ENCODE measurements at places on chromosomes 5 and 9.

GRCh38 chr5:23208959-23209431 lies 298.4 kb upstream of the PRDM9 start:
- DNase-seq = no peak

DNA sequence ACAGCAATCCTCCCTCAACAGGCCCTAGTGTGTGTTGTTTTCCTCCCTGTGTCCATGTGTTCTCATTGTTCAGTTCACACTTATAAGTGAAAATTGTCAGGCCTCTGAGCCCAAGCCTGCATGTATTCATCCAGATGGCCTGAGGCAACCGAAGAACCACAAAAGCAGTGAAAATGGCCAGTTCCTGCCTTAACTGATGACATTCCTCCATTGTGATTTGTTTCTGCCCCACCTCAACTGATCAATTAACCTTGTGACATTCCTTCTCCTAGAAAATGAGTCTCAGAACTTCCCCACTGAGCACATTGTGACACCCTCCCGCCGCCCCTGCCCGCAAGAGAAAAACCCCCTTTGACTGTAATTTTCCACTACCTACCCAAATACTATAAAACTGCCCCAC lies 17.4 kb upstream of the TRPC7 start:
- DNase-seq = no peak

DNA sequence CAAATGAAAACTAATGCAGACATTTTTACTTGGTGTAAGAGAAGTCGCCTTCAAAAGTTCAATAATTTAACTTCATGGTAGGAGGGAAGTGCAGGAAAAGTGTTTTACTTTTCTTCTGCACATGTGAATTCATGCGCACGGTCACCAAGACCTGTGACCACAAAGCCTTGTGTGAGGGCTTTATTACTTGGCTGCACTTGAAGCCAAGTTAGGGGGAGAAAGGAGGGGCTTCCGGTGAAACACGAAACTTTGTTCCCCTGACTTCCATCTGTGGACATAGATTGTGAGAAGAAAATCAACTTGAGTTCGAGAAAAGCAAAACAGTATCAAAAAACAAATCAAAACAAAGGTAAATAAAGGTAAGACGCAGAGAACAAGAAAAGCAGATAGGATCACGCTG lies 239.9 kb downstream of the ROR2 start:
- DNase-seq = no peak

GRCh38 chr9:96168882-96169281 lies 133.1 kb downstream of the HSD17B3 start:
- DNase-seq = no peak

GRCh38 chr9:32431940-32432555 lies 47.6 kb downstream of the ACO1 start:
- DNase-seq = no peak

DNA sequence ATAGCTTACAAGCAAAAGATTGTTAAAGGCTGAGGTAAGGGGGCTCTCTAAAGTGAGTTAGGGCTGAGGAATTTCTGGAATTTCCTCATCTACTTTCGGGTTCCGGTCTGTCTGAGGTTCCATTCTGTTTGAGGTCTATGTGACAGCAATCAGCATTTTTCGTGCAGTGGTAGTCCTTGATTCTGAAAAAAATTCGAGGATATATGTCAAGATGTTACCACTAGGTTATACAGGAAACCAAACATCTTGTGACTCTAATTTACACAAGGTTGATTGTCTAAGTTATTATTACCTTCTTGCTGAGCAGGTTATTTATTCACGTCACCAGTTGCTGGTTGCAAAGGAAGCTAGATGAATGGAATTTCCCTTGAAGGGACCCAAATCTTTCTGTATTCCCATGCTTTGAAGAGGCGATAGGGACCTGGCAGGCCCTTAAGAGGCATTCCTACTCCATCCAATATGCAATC lies 35.2 kb downstream of the RLN2 start:
- no peak for DNase-seq

DNA sequence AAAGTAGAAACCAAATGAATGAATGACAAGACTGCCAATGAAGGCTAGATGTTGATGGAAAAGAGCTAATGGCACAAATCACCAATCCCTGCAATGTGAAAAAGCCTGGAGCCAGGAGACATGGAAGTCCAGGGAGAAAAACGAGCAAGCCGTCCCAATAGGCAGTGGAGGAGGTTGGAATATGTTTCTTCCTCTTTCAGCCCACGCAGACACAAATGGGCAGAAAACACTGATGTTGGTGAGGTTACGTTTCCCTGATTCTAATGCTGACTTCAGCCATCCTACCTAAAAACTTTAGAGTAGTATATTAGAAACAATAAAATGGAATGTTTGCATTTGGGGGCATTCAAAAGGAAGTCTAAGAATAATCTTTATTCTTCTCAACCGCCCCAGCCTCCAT lies 23.9 kb upstream of the KIF2A start:
- no peak for DNase-seq

GRCh38 chr9:98925956-98926355 lies 17.8 kb upstream of the COL15A1 start:
- DNase-seq = no peak

GRCh38 chr5:79562351-79563246 lies 48.7 kb upstream of the HOMER1 start:
- DNase-seq = no peak

DNA sequence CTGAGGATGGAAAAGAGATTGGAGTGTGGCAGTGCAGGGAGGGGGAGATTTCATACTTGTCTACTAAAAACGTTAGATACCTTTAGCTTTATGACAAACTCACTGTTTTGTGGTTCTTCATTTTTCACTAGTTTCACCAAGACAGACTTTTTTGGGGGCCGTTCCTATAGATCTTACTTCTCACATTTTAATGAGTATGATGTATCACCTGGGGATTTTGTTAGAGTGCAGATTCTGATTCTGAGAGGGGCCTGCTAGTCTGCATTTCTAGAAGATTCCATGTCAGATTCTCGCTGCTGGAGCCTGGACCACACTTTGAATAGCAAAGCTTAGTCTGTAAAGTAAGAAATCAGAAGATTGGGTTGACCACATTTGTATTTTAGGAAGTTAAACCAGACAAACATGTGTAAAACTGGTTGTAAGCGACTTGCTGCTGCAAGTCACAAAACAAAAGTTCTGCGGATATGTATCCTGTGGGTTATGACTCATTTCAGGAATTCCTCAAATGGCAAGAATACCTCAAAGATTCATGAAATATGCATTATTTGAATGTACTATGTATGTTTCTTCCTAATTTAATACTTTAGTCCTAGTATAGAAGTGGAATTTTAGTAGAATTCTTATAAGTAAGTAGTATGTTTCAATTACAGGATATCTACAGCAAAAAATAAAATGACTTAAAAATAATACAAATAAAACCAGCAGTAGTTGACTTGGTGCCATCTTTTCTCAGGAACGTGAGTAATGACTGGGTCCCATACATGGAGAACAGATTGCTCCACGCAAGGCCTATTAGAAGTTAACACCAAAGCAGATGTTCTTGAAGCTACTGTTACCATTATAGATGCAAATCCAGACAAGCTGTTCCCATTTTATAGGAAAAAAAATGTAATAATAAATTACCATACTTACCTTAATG lies 27.8 kb downstream of the NFIL3 start:
- DNase-seq = no peak

- no peak for DNase-seq
Observed at GRCh38 chr5:172078726-172079345, 72.4 kb upstream of the FBXW11 start.

DNA sequence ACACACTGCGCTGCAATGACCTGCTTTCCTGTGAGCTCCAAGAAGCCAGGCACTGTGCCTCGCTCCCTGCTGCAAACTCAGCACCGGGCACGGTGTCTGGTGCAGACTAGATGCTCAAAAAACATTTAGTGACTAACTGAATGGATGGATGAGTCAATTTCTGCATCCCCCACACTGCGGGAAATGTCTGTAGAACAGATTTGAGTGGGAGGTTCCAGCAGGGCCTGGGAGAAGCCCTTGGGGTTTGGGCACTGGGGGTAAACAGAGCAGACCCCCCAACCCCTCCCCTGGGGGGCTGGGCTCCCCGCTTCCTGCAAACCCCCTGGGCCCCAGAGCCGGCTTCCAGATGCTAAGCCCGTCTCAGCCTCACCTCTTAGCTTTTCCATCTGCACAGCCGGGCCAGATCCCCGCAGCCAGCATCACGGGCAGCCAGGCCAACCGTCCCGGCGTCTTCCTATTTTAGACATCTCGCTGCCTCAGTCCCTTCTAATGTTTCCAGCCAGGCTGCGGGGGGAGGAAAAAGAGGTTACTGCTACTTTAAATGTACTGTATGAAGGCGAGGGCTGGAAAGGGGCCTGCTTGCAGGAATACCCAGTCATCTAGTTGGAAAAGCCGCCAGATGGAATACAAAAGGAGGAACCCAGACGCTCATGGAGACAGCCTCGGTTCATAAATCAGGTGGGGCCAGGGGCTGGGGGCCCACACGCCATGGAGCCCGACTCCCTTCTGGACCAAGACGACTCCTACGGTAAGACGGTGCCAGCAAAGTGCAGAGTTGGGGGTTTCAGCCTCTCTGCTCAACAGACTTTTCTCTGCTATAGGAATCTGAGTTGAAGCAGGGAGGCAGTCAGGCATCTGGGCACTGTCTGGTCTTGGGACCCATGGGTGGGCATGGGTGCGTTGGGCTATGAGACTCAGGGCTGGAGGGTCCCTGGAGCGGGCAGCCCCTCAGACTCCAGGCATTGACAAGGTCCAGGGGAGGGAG lies 67.1 kb upstream of the GGTA1 start:
- DNase-seq = no peak

GRCh38 chr9:134967547-134967930 lies 49.8 kb upstream of the FCN1 start:
- DNase-seq = no peak

DNA sequence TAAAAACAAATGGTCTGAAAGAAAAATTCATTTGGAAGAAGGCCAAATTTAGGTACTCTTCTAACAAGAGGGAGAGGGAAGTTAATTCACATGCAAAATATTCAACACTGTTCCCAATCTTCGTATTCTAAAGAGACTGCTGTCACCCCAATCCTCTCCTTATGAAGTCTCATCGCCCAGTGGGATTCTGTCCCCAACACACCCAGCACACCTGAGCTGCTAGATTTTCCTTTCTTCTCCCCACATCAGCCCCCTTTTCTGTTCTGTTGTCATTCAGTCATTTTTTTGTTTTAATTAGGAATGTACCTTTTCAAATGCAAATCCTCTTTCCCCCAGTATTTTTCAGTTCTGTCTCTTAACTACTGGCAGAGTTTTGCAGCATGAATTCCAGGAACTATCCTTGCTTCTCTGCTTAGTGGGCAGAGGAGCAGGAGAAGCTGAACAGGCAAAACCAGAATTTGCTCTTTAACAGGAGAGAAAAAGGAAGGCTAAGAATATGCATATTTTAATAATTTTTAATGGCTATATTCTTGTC lies 366.9 kb downstream of the MAN2A1 start:
- DNase-seq = no peak

DNA sequence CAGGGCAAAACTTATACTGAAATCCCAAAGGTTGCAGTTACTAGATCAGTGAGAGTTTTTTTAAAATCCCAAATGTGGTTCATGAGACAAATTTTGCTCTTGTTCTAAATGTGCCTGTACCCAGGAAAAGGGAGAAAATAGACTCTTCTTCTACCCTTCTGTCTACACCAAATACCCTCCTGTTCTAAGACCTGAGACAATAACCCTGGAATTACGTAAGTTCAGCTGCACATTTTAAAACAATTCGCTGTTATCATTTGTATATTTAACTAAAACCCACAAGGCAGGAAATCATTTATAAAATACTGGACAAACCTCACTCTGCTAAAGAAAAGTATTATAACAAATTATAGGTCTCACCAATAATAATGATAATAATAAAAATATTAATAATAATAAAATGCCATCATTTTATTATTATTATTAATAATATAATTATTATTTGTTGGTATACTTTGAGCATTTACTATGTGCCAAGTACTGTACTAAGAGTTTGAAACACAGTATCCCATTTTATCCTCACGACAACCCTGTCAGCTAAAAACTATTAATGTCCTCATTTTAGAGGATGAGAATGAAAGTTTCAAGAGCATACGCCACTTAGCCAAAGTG lies 49.8 kb upstream of the AFAP1L1 start:
- no peak for DNase-seq

DNA sequence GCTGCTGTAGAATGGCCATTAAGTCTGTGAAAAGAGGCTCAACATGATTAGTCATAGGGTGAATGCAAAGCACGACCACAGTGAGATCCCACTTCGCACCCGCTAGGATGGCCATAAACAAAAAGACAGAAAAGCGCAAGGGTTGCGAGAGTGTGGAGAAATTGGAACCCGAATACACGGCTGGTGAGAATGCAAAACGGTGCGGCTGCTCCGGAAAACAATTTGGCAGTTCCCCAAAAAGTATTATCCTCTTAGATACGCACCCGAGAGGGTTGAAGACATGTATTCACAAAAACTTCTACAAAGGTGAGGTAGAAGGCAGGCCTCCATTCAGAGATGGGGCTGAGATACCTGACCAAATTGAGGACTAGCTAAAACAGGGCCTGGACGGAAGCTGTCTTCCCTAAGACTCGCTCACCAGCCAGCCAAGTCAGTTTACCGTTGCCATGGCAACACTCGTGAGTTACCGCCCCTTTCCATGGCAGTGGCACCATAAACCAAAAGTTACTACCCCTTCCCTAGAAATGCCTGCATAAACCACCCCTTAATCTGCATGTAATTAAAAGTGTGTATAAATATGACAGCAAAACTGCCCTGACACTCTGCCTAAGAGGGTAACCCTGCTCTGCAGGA lies 726 bp upstream of the PSMB7 start:
- no peak for DNase-seq

DNA sequence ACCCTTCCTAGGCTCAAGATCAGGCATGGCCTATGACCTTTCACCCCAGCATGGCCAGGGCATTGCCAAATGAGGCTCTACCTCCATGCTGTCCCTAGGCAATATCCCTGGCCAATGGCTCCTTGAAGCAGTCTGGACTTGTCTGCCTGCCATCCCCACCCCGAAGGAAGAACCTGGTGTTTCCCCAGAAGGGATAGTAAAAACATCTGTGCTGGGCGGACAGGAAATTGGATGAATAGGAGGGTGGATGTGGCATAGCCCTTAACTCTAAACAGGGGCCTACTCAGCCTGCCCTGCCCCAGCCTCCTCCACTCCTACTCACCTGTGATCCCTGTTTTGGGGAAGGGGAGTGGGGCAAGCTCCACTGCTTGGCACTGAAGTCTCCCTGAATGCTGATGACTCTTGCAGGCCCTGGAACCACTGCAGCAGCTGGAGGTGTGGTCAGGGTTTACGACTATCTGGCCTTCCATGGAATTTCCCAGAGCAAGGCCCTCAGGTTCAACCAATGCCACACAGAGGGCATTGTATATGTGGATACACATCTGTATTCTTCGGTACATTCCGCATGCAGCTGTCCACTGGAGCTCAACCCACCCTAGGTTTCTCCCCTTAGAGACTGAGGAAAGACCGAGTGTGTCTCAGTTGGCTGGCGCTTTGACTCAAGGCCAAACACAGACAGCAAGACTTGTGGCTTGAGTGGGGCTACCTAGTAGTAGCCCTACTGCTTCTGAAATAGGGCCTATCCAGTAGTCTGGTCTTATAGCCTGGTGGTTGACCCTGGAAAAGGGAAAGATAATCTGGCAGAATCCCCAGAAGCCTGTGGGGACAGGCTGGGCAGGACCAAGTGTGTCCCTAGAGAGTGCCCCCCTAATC lies 6.4 kb upstream of the P4HA2 start:
- no peak for DNase-seq

- DNase-seq = no peak
Observed at GRCh38 chr5:128881502-128882018, 83.7 kb upstream of the SLC27A6 start.

- DNase-seq = no peak
Observed at GRCh38 chr9:84439250-84439649, 98.7 kb upstream of the SLC28A3 start.
